Stimulated activated CD4-positive, alpha-beta T cell treated with anti-CD3 and anti-CD28 coated beads, Interleukin-15, amount 100 ng/mL, for 1 hour (primary cell): ENCODE measurements at places on chromosomes 2 and 18.

- no peak for DNase-seq
Observed at GRCh38 chr2:29492701-29493100, 377.5 kb downstream of the CLIP4 start.

- DNase-seq, result no peak
Observed at GRCh38 chr2:242011167-242011513, 141.6 kb downstream of the RTP5 start.

DNA sequence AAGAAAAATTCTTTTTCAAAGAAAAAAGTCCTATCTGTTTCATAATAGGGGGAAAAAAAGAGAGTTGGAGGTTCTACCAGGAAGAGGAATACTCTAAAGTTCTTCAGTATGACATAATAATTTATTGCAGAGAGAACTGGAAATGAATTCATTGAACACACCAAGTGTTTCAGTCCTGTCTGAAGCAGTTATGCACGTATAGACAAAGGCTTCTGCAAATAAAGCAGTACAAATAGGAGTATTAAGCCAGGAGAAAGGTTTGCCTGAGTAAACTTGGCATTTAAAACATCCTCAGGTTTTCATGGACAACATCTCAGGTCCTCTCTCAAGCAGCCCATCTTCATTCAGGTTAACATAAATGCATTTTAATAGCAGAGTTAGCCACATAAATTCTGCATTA lies 141.6 kb downstream of the CCDC148 start:
- DNase-seq, result no peak

- DNase-seq, result no peak
Observed at GRCh38 chr2:64288321-64289193, 144.3 kb upstream of the PELI1 start.

DNA sequence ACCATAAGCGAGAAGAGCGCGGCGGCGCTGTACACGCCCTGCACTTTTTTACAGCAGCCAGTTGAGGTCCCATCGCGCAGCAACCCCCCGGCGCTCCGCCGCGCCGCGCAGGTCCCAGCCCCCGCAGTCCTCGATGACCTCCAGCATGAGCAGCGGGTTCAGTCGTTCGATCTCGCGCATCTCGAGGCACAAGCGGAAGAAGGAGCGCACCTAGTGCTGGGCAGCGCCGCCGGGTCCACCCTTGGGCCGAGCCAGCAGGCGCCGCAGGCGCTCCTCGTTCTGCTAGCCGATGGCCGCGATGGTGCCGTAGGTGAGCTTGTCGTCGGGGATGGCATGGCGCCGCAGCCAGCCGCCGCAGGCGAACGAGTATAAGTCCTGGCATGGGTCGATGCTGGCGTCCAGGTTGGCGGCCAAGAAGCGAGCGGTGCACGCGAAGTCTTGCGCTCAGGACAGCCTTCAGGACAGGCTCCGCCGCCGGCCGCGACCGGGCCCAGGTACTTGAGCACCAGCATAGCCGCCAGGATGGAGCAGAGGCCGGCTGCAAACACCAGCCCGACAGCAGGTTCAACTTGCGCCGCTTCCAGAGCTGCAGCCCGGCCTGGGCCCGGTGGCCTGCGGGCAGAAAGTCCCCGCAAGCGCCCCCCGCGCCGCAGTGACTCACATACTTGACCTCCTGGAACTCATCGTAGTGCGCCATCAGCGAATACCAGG lies 8.3 kb downstream of the ALPP start:
- DNase-seq, result no peak

GRCh38 chr18:12254136-12254819 lies at the start of gene CIDEA:
TSS of gene CIDEA (plus strand) at chr18:12254361. CDS start at chr18:12254384, 23 bp downstream.
- no peak for DNase-seq

GRCh38 chr2:67625178-67625577 lies 228.0 kb downstream of the ETAA1 start:
- no peak for DNase-seq

- no peak for DNase-seq
Observed at GRCh38 chr2:176752295-176752694, 460.3 kb upstream of the HNRNPA3 start.

DNA sequence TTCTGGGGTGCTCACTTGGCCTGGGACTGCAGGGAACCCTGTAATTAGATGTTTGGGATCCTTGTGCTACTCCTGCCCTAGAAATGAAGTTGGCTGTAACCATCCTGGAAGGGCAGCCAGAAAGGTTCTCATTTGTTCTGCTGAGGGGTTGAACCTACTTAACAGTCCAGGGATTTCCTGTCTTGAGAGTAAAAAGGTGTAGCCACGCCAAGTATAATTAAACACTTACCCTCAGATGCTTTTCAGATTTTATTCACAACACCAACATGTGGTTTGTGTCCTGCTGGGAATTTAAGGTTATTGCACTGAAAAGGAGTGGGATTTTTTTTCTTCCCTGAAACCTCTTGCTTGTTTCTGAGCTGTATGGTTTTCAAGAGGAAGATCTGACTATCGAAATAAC lies 222.4 kb upstream of the APCDD1 start:
- no peak for DNase-seq

GRCh38 chr2:20148426-20148922 lies 76.5 kb downstream of the SDC1 start:
- DNase-seq, result no peak

DNA sequence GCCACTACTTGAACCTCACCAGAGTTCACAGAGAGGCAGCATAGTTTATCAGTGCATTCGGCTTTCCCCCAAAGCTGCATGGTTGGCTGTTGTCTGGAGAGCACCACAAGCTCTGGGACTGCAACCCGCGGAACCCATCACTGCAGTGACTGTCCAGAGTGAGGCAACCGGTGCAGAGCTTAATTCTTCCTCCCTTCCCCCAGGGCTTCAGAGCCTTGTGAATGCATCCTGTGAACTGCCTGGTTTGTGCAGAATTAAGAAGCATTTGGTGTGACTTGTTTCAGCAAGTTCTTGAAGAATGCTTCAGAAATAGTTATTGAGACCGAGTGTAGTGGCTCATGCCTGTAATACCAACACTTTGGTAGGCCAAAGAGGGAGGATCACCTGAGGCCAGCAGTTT lies 99.2 kb upstream of the FOSL2 start:
- no peak for DNase-seq

- no peak for DNase-seq
Observed at GRCh38 chr18:13481820-13482617, 244.3 kb downstream of the FAM210A start.

- DNase-seq, result no peak
Observed at GRCh38 chr2:101983928-101984327, 7.8 kb upstream of the IL1R2 start.

GRCh38 chr2:236176417-236176816 lies 8.2 kb upstream of the GBX2 start:
- DNase-seq, result no peak

DNA sequence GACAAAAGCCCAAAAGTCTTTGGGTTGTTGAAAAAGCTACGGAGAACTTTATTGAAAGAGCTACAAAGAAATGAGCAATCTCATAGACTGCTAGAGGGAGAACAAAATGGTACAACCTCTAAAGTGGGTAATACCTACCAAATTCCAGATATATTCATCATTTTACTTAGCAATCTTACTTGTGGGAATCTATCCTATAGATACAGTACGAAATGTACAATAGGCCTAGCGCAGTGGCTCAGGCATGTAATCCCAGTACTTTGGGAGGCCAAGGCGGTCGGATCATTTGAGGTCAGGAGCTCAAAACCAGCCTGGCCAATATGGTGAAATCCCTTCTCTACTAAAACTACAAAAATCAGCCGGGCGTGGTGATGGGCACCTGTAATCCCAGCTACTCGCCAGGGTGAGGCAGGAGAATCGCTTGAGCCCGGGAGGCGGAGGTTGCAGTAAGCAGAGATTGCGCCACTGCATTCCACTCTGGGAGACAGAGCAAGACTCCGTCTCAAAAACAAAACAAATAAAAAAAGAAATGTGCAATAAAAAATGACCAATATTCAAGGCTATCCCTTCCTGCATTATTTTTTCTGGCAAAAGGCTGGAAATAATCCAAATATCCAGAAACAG lies 10.1 kb downstream of the EXOC6B start:
- DNase-seq, result no peak

GRCh38 chr2:60796573-60797509 lies 40.8 kb downstream of the PAPOLG start:
- no peak for DNase-seq

GRCh38 chr2:55518841-55519165 lies 715 bp upstream of the CFAP36 start:
- DNase-seq, result no peak

GRCh38 chr2:176879426-176879995 lies 333.1 kb upstream of the HNRNPA3 start:
- DNase-seq, result no peak
